Fibroblast of skin of left biceps (primary cell): ENCODE measurements at places on chromosomes 2 and 18.

GRCh38 chr2:40130251-40130994 lies 321.5 kb downstream of the SLC8A1 start:
- DNase-seq, result no peak

GRCh38 chr18:62612776-62613175 lies 90.0 kb downstream of the ZCCHC2 start:
- DNase-seq, result no peak

DNA sequence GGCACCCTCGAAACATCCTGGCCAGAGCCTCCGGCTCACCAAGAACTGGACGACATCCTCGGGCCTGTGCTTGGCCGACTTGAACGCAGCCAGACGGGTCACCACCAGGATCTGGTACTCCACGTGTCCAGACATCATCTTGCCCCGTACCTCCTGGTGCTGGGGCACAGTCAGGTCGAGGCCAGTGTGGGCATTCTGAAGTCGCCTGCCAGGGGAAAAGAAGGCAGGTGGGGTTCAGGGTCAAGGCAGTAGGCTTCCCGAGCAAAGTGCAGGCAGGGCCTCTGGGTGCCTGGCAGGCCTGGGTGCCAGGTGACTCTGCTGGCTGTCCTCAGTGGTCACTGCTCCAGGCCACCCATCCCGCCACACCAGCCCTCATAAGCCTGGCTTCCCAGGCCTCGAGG lies 5.6 kb downstream of the HS1BP3 start:
- no peak for DNase-seq

GRCh38 chr18:24209558-24209957 lies 70.7 kb downstream of the CABYR start:
- DNase-seq, result no peak

DNA sequence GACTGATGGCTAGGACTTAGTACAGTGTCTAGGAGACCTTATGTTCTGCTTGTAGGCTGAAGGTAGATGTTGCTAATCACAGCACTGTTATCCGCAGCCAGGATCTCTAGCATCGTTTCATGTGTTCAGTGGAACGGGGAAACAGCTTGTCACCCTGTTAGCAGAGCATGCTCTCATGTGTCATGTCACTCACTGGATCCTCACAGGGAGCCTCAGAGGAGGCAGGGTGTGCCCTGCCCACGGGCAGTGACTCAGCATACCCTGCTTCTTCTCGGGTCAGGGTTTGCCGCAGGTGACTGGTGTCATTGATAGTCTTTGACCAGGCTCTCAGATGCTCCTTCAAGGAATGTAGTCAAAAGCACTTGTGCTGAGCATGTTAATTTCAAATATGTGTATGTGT lies 44.4 kb downstream of the RPIA start:
- no peak for DNase-seq

- DNase-seq, result no peak
These were observed 19.5 kb downstream of the STRADB start for GRCh38 chr2:201470821-201471731.

GRCh38 chr2:199407421-199407820 lies 50.3 kb downstream of the SATB2 start:
- no peak for DNase-seq

DNA sequence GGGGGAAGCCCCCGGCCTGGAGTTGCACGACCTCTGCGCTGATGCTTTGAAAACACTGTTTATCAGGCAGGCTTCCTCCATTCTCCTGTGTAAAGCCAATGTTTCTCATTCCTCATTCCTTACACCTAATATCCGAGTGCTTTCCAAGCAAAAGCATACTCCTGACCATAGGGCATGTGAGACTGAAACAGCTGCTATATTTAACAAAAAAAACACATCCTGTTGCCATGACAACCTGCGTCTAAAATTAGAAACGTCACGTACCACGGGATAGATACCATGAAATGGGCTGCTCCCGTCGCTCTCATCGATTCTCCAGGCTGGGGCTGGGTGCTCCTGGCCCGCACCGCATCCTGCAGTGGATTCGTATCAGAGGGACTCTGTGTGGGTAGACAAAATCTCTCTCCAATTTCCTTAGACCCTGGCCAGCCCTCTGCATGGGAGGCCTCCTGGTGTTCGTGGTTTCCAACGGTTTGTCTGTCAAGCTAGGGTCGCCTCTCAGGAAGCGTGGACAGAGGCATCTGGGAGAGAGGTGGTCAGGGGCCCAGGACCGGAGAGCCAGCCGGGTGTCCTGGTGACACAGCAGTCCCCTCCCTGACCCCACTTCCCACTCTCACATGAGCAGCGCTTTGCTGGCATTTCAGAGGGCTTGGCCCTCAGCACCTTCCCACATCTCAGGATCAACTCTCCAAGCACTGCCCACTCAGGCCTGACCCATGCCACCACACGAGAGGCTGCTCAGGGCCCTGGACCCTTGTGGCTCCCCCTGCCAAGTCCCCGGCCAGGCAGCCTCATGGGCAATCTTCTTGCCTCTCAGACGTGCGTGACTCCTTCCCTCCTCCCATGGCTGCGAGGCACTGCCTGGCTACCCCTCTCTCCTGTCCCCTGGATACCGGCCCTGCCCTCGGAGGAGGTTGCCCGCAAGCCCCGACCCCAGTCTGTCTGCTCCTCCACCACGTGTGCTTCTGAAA lies 268.1 kb downstream of the NDUFA10 start:
- DNase-seq, result no peak

- no peak for DNase-seq
These were observed 126.6 kb downstream of the ZNF532 start for GRCh38 chr18:58991167-58991798.
